ENCODE measurements at places on chromosomes 7 and 10.

- DNase-seq: no peak
Observed at GRCh38 chr10:44703241-44704155, 207.6 kb upstream of the TMEM72 start.

DNA sequence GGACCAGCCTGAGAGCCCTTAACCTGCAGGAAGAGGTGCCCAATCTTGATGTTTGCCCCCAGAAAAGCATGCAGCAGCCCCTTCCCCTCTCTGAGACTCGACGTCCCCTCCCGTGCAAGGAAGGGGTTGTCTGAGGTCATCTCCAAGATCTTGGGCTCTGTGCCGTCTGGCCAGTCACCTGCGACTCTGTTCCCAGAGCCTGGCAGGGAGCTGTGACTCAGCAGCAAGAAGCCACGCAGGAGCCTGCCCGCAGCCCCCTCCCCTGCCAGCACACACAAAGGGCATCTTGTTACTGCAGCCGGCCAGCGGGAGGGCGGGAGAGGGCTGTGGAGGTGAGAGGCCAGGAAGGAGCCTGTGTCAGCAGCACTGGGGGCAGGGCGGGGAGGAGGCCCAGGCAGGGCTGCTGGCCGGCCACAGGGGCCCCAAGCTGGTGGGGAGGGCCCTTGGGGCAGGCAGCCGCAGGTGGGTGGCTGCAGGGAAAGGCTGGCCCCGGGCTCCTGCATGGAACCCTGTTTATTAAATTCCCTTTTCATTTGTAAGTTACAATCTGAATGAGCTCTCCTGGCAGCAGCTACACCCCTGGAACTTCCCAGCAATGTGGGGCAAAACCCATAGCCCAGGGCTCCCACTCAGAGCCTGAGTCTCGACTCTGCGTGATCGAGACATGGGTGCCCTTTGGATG is 103.7 kb upstream of the ZMIZ1 start:
- DNase-seq: no peak

DNA sequence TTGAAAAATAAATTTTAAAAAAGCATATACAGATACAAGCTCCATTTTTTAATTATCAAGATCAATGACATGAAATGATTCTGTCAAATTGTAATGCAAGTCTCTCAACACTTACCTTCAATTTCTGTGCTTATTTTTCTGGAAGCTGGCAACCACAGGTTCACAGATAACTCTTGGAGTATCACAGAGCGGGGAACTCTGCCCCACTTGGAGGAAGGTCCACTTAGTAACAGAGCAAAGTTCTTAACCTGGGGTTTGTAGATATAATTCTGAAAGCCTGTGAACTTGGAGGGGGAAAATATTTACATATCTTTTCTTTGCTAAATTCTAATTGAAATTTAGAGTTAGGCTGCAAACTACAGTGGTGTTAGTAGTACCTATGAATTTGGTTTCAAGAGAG is 2.3 kb upstream of the MGAM start:
- no peak for DNase-seq

- no peak for DNase-seq
Observed at GRCh38 chr7:105389088-105389650, 448 bp upstream of the SRPK2 start.

DNA sequence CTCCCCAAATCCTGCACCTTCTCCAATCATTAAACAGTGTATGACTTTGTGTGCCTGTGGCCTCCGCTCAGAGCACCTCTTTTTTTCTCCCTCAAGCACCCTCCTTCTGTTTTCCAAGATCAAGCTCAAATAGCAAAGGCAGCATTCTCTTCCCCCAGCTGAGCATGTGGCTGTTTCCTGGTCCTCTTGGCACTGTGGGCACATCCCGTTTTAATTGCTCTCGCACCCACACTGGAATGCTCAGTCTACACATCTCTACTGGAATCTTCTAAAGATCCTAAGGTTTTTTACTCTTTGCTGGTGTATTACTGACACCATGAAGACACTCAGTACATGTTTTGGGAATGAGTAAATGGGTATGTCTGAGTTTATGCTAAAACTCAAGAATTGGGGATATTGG is 107.4 kb downstream of the WDFY4 start:
- DNase-seq: no peak

- DNase-seq: no peak
Observed at GRCh38 chr7:37771801-37772200, 76.6 kb upstream of the NME8 start.

Measured in stimulated activated CD8-positive, alpha-beta memory T cell treated with anti-CD3 and anti-CD28 coated beads, Interleukin-15, amount 100 ng/mL, for 1 hour (primary cell).